Head of caudate nucleus (tissue), 42 donors: ENCODE measurements at places on chromosomes 11 and 22.

DNA sequence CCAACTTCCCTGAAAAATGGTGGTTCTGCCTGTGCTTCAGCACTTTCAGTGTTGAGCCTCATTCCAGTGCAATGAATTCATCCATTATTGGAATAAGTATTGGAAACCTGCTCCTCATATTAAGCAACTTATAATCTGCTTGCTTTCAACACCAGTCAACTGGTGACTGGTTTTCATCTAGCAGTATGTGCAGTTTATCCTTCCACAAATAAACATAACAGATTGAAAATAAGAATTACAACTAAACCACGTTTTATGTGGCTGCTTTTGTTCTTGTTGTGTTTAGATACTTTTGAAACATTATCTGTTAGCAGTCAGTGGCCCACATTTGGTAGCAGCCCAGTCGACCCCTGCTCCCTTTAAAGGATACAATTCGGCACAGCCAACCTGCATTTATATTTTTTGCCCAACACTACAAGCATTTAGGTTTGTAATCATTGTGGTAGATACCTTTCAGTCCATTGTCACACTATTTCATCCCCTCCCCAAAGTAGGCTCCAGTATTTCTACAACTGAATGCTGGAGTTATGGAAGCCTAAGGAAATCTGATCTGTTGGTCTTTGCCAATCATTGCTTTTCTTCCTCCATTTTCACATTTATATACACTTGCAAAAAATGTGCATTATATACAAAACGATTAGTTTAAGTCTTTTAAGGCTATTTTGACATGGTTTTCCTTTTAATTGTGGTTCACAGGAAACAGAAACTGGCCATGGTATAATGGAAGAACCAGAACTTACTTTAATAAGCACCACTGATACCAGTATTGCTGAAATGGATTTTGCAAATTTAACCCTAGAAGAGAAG lies 13.1 kb downstream of the TAF1D start:
- no peak for DNase-seq

DNA sequence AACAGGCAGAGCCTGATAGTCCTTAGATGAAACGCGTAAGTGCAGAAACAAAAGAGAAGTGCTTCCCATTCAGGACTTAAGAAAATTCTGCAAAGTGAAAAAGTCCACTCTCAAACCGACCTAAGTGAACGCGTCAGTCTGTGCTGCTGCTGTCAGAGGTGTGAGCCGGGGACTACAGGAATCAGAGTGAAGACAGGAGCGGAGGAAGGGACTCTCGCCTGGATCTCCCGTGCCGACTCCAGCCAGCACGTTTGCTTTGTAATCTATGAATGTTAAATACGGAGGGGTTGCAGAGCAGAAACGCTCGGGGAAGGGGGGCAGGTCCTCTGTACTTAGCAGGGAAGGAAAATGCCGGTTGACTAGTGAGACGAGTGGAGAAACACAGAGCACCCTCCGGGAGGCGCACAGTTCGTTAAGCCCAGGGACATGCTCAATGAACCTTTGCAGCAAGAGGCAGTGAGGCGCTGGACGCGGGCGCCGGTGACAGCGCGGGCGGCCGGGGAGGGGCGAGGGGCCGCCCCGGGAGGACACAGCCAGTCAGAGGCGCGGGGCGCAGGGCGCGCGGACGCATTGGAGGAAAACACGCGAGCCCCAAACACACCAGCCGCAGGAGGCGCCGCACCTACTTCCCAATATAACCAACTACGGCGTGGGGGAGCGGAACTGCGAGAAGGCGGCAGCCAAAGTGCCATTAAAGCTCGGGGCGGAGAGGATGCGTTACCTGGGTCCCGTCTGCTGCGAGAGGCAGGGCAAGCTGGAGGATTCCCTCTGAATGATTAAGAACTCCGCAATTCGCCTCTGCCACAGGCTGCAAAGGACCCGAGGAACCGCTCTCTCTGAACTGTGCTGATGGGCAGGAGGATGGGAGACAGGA lies at the start of gene CNTN5:
TSS of gene CNTN5 (plus strand) at position 598 of the 874 bp plus-strand sequence.
- DNase-seq: peak; percentile 55

- DNase-seq: peak; percentile 34
Observed at GRCh38 chr11:92753161-92753560, 216.3 kb upstream of the MTNR1B start.

GRCh38 chr11:46537121-46537520 lies 56.7 kb downstream of the AMBRA1 start:
- DNase-seq: no peak

DNA sequence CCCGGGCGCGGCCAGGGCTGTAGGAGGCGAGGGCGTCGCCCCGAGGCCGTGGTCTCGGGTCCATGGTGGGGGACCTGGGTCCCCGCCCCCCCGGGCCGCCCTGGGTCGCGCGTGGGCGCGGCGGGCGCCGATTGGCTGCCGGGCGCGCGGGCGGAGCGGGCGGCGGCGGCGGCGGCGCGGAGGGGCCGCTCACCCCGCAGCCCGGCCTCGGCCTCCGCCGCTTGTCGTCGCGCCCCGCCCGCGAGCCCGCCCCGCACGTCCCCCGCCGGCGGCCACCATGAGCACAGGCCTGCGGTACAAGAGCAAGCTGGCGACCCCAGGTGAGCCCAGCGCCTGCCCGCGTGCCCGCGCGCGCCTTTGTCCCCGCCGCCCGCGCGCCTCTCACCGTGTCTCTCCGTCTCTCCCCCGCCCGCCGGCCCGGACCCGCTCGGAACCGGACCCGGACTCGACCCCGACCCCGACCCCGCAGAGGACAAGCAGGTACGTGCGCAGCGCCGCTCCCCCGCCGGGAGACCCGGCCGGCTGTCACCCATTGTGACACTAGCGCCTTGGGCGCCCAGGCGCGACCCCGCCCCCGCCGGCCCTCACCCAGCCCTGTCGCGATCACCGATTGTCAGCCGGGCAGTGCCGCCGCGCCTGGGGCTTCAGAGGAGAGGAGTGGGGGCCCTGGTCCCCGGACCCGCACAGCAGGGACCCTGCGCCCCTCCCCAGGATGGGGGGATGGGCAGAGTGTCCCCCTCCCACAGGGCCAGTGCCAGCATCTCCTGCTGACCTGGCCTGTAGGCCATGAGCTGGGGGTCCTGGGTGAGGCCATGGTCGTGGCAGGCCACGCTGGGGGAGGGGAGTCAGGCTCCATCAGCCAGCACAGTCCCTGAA lies at the start of gene SEPTIN5:
TSS of gene SEPTIN5 (plus strand) at position 192 of the 876 bp plus-strand sequence. CDS start at position 278, 86 bp downstream.
- DNase-seq: no peak

GRCh38 chr22:43185860-43186261 lies 1.1 kb downstream of the TTLL12 start:
- no peak for DNase-seq

DNA sequence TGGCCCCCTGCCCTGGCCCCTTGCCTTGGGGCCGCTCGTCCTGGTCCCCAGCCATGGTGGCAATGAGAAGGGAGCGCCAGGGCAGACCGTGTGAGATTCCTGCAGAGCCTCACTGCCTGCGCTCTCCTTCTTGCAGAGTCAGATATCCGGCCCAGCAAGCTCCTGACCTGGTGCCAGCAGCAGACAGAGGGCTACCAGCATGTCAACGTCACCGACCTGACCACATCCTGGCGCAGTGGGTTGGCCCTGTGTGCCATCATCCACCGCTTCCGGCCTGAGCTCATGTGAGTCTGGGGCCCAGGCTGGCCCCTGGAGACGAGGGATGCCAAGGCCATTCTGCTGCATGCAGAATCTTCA lies 114.1 kb downstream of the MICAL2 start:
- DNase-seq: peak; percentile 62

DNA sequence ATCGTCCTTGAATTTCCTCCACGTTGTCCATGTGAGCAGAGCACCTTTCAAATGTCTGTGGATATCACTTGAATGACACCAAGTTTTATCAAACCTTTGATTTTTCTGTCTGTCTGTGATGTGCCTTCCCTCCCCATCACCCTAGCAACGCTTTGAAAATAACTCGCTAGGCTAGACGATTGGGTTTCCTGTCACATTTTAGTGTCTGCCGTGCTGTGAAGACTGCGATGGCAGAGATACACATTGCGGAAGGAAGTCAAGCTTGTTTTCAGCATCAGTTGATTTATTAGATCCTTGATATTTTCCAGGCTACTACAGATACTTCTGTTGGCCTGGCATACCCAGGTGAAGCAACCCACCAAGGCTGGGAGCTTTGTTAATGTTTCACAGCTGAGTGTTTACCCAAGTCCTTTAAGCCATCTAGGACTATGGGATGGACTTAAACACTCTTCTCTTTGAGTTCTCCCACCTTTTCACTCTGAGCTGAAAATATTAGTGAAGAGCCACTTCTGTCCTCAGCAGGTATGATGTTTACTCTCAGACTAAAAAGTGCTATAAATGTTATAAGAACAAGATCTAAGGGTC lies 93.6 kb upstream of the CD44 start:
- DNase-seq: peak; percentile 33

GRCh38 chr22:47209040-47209514 lies 446.6 kb downstream of the TBC1D22A start:
- no peak for DNase-seq

DNA sequence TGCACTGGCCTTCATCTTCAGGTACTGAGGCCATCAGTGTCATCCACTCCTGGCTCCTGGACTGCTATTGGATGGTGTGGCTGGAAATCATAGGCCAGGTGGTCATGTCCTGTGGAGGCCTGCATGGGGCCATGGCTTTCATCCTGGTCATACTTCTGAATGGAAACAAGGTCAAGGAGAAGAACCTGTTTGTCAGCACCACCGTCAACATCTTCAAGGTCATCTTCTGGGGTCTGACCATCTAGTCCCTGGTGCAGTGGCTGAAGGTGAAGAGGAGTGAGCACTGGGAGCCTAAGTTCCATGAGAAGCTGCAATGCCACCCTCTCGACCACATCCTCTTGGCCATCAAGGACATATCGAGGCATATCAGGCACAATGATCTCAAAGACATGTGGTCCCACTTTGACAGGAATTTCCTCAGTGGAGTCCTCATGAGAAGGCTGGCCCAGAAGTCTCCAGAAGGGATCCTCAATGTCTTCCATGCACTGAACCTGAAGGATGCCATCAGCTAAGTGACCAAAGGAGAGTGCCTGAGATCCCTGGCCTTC lies 120.0 kb upstream of the SERPIND1 start:
- DNase-seq: no peak

DNA sequence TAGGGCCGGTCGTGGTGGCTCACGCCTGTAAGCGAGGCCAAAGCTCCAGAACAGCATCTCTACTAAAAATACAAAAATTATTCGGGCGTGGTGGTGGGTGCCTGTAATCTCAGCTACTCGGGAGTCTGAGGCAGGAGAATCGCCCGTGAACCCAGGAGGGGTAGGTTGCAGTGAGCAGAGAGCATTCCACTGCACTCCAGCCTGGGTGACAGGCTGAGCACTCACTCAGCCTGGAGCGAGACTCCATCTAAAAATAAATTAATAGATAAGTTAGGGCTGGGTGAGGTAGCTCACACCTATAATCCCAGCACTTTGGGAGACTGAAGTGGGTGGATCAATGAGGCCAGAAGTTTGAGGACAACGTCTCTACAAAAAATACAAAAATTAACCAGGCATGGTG lies 10.2 kb upstream of the TAB1 start:
- no peak for DNase-seq

DNA sequence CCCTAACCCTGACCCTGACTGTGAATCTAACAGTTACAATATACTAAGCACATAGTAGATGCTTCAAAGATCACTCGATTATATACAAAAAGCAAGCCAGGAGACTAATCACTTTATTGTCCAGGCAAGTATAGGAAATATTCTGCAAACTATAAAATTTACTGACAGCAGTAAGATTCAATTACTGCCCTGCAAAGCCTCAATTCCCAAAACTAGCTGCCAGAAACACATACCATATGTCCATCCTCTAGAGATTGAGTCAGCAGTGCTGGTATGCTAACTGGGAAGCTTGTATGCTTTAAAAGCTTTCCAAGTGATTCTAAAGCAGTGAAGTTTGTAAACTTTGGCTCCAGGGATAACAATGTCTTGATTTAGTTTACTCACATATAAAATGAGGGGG lies 26.1 kb downstream of the CSTF3 start:
- no peak for DNase-seq

DNA sequence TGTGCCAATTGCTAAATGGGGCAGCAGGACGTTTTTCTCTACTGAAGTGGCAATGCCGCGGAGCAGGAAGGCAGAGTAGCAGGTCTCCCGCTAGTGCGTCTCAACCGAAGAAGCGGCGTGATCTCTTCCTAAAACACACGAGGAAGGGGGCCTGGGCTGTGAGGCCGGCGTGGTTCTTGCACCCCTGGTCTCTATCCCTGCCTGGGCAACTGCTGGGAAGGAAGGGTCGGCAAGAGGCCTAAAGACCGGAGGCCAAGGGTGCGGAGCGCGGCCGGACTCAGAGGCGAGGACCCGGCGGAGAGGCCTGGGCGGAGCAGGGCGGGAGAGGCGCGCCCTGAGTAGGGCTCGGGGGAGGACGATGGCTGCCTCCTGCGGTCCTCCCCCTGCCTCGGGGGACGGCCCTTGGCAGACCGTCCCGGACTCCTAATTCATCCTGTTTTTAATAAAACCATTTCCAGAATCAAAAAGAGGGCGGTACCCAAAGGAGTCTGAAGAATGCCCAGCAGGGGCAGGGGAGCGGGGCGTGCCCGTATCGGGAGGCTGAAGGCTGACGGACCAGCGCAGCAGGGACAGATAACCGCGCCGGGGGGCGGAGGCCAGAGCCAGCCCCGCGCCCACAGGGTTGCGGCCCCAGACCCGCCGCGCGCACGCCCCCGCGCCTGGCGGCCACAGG lies 572 bp upstream of the APLP2 start:
- DNase-seq: peak; percentile 69

- no peak for DNase-seq
Observed at GRCh38 chr11:6813656-6814055, 14.2 kb upstream of the OR6A2 start.

- no peak for DNase-seq
Observed at GRCh38 chr11:36512016-36512415, 1.9 kb upstream of the TRAF6 start.

- DNase-seq: peak; percentile 60
Observed at GRCh38 chr22:25054943-25055511, 102.5 kb downstream of the KIAA1671 start.

DNA sequence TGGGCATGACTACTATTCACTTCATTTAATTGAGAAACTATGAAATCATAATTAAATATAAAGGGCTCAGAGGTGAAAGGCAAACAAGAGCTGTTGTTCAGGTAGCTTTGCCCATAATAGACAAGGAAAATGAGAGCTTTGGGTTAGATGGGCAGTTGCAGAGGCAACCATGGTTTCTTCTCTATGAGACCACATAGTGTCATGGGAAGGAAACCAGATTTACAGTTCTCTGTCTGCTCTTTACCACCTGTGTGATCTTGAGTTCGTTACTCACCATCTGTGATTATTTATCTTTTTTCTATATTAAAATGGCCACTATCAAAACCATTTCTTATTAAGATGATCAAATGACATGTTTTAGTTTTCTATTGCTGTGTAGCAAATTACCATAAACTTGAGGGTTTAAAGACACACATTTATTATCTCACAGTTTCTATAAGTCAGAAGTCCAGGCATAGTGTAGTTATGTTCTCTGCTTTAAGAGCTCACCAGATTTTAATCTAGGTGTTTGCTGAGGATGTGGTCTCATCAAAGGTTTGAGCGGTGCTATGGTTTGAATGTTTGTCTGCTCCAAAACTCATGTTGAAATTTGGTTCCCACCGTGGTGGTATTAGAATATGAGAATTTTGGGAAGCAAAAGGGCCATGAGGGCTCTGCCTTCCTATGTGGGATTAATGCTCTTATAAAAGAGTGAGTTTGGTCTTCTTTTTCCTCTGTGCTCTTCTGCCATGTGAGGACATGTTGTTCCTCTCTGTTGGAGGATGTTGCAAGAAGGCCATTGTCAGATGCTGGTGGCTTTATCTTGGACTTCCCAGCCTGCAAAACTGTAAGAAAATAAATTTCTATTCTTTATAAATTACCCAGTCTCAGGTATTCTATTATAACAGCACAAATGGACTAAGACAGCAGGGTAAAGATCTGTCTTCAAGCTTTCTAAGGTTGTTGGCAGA lies 38.2 kb downstream of the OR2AG2 start:
- DNase-seq: no peak
